ENCODE measurements at places on chromosomes 7 and 10.

DNA sequence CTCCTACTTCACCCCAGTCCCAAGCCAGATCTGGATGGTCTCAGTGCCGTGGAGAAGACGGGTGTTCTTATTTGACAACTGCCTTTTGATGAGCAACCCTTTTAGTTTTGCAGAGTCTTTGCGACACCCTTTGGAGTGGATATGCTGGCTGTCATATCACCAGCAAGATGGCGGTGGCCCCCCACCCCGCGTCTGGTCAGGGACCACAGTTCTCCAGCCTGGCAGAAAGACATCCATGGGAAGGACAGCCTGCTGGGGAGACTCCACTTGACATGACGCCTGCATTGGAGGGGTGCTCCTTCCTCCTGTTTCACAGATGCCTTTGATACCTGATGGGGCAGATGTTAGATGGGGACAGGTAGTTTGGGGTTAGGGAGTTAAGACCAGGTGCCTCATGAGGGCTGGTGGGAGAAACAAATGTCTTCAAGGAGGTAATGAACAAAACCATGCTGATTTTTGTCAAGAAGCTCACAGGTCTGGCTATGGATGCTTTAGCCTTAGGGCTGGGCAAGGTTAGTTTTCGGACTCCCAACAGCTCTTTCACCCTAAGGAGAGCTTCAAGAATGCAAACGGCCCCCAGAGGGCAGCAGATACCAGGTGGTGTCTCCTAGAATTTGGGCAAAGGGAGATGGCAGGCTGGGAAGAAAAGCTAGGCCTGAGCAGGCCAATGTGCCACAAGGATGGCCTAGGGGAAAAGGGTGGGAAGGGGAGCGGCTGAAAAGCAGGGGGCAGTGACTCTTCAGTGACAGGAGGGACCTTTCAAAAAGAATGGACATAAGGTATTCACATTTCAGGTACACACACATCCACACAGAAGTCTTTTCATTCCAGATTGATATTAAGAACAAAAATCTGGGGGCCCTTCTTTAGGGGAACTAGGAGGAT is 95.2 kb downstream of the CLEC2L start:
- no peak for DNase-seq

DNA sequence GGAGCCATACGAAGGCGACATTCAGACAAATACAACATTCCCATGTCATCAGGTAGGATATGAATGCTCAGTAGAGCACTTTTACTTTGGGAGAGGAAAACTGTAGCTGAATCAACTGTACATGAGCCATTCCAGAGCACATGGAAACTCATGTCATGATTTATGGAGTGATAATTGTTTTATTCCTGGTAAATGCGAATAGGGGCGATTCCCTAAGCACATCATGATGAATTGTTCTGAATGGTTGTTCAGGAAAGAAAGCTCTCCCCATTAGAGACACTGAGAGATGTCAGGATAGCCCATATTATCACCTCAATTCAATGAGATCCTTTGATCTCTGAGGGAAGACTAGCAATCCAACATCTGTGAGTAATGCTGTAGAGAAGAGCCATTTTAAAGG is 243.6 kb downstream of the FOXP2 start:
- DNase-seq = no peak

GRCh38 chr7:123797673-123798531 is 47.1 kb upstream of the HYAL4 start:
- no peak for DNase-seq

DNA sequence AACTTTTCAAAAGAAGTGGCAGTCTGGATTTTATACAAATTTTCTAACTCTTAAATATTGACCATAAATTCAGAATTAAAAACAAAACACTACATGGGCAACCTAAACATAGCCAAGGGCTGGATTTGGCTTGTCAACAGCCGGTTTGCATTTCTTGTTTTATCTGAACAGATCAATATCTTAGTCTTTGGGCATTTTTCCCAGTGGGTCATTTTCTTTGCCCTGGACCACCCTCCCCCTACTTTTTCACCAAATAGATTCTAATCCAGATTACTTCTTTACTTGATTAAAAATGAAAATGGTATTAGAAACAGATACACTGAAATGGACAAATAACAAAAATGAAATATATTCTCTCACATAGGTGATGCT is 189.0 kb downstream of the ANK3 start:
- DNase-seq = no peak

GRCh38 chr10:73717556-73717955 is 19.6 kb upstream of the AGAP5 start:
- no peak for DNase-seq

GRCh38 chr10:70981171-70981836 is 92.9 kb upstream of the PCBD1 start:
- no peak for DNase-seq

- DNase-seq = no peak
These were observed 114.5 kb downstream of the TMEM130 start for GRCh38 chr7:98755138-98755898.

DNA sequence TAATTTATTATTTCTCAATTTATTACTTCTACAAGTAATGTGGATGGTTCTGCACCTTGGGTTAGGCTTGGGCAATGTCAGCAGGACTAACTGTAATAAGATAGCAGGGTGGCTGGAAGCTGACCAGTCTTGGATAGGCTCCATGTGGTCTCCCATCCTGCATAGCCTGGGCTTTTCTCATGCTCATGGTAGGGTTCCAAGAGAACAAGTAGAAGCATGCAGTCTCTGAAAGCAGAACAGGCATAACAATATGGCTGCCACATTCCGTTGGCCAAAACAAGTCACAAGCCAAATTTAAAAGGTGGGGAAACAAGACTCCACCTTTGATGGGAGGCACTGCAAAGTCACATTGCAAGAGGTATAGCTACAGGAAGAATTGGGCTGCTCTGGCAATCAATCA is 98.6 kb upstream of the MDFIC start:
- no peak for DNase-seq

- DNase-seq = no peak
These were observed 225.2 kb downstream of the XPNPEP1 start for GRCh38 chr10:109698086-109698485.

GRCh38 chr7:47241112-47242065 is 340.5 kb downstream of the TNS3 start:
- DNase-seq = no peak

GRCh38 chr7:40805361-40805760 is 670.6 kb downstream of the SUGCT start:
- DNase-seq = no peak

GRCh38 chr10:34280599-34281374 is 534.3 kb downstream of the PARD3 start:
- no peak for DNase-seq

DNA sequence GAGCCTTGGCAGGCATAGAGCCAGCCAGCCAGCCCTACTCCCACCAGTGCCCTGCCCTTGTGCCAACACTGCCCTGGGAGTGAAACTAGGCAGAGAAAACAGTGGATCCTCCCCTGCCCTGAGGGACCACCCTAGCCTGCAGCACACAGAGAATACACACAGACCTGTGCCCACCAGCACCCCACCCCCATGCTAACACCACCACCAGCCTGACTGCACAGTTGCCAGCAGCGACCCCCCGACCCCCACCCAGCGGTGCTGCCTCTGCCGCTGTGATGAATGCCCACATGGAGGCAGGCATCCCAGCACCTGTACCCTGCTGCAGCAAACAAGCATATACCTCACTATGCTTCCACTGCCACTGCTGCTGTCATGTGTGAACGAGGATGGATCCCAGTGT is 9.4 kb upstream of the MIOS start:
- DNase-seq = no peak
